Body of pancreas (tissue), 4 donors: ENCODE measurements at places on chromosomes 6 and 20. TPM values are rescaled to one million over a fixed set of nuclear protein-coding genes. Genes with fewer than 3 reads are reported as not detected.

The SPATS1 gene
- total RNA-seq, result not detected

DNA sequence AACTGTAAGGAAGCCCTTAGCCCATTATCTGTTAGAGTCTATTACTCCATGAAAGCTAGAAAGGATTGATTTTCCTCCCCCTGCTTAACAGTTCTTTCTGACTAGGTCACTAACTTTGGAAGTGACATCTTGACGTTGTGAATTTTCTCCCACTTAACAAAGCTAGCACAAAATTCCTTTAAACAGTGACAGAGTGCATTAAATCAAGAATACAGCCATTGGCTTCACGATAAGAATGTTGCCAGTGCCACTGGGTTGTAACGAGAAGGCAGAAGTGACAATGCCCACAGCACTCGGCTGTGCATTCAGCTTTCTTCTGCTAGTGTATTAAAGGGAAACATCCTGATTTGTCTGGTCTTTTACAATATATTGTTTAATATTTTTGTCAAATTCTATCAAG is 182.7 kb upstream of the DTNBP1 start:
- no peak for DNase-seq

The LY86 gene
- 2.3 TPM for total RNA-seq

DNA sequence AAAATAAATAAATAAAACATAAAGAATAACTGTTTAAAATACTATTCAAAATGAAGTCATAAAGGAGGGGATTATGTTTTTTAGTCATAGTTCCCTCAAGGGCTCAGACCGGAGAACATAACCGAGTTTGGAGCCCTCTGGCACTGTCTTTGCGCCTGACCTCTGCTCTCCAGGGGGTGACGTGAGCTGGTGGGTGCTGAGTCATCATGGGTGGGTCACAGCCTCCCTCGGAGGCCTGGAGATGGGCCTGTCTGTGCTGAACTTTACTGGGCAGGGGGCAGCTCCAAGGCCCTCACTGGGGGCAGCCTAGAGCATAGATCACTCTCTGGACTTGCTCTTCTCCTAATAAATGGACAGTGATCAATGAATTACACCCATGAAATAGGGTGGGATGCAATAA is 3.1 kb upstream of the MAVS start:
- no peak for DNase-seq

The C20orf141 gene
- not detected for total RNA-seq

GRCh38 chr6:105164418-105164817 is 15.4 kb downstream of the POPDC3 start:
- no peak for DNase-seq
